ENCODE measurements at places on chromosomes 3 and 15. TPM values are rescaled to one million over a fixed set of nuclear protein-coding genes. Genes with fewer than 3 reads are reported as not detected.
A peak's percentile ranks its signal among the peaks of the same experiment; 100 is the strongest.

DNA sequence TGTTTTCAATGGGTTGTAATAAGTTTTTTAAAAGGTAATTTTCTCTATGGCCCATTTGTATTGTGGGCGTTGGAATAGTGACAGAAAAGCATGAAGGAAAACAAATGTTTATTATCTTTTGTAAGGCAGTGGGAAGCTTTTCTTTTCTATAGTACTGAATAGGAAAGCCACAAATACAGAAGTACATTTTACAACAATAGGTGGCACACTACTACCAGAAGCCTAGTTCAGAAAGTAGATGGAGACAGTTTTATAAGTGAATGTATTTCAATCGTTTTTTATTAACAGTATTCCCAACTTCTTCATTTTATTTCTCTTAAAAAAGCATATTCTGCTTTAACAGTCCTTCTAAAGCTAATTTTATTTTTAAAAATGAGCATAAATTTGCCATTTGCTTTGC, 296.7 kb downstream of the PTPRG start:
- DNase-seq, result no peak

DNA sequence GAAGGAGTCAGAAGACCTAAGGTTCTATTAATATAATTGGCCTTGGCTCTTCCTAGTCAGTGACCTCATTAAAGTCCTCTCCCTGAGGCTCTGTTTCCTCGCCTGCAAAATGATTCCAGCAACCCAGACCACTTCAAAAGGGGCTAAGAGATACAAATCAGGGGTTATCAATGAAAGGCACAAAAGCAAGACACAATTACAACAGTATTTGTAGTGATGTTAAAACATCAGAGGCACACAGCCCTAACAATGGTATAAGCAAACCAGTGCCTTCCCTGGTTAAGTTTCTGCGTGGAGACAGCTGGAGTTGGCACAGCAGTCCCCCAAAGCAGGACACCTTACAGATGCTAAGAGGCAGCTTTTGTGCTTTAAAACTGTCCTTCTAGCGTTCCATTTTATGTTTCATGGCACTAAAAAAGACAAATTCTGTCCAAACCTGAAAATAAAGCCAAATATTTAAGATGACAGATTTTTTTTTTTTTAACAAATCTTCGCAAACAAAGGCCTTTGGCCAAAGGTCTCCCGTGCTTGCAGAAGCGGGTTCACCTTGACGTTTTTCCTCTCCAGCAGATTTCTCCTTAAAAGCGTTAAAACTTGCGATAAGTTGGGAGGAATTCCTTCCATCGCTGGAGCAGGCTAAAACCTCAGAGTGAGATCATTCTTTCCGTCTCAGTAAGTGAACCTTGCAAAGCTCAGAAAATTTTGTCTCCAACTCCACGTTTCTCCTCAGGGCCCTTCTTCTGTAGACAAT, 999 bp downstream of the ZNF280D start:
- DNase-seq, result peak; percentile 14

GRCh38 chr15:38690719-38691332, 126.2 kb upstream of the RASGRP1 start:
- DNase-seq, result peak; percentile 63

GRCh38 chr15:70321172-70321819, 223.6 kb upstream of the TLE3 start:
- no peak for DNase-seq

TM4SF1 gene
- 56.2 TPM for total RNA-seq

LCTL gene
- total RNA-seq, result not detected

All from adrenal gland (tissue), 19 donors.